ENCODE measurements at places on chromosomes 13 and 19.

DNA sequence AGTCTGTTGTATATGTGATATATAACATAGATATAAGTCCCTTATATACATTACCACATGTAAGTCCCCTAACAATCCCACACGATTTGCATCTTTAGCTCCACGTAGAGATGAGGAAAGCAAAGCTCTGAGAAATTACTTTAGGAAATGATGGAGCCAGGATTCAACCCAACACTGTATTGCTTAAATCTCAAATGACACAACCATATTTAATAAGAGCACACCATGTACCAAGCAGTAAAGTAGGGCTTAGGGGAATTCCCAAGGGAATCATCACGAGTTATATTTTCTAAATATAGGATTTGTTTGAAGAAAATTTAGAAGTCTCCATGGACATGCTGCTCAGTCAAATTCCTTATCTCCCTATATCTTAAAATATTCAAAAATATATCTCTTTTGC, 61.3 kb upstream of the POMP start:
- no peak for DNase-seq

DNA sequence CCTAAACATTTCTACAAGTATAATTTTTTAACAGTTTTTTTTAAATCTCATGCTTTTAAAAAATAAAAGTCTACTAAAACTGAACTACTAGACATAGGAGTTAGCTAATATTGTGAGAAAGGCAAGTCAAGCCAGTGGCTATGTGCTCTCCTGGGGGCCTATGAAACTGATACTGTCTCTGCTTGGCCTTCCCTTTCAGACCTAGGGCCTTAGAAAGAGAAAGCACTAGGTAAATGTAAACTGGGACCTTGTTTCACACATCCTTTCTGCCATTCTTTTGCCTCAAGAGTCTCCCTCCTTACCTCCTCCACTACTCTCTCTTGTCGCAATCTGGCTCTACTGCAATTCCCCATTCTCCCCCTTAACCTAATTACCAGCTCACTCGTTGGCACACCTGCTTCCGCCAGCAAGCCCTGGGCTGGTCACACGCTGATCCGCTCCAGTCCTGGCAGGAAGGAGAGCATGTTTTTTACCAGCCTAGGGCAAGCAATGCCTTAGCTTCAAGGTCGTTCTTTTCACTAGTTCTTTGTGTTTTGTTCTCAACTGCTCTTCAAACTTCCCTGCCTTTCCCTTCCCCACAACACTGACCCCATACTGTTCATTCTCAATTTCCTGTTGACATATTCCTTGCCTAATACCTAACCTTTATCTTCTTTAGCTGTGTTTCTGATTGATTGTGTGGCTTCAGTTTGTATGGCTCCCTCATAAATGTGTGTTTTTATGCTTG, 23.1 kb downstream of the TBC1D4 start:
- no peak for DNase-seq

GRCh38 chr19:28196961-28197360, 1016.0 kb downstream of the UQCRFS1 start:
- DNase-seq: no peak

- DNase-seq: no peak
Measured at GRCh38 chr13:99970651-99971575, 654 bp downstream of the ZIC5 start.

GRCh38 chr13:47890146-47890814, 110.8 kb downstream of the SUCLA2 start:
- no peak for DNase-seq

DNA sequence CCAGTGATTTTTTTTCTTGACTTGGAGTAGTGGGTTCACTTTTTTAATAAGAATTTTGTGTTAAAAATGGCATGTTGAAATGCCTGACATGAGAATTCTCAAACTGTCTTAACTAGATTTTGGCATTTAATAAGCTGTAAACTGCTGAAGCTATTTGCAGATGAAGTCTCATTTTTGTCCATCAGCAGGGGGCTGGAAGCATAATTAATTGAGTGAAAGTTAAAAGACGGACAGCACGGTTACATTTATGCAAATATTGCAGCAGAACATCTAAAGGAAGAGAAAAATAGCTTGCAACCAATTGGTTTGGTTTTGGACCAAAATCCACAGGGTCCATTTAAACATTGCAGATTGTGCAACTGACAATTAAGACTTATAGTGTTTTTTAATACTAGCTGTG, 837.3 kb upstream of the KLHL1 start:
- no peak for DNase-seq

DNA sequence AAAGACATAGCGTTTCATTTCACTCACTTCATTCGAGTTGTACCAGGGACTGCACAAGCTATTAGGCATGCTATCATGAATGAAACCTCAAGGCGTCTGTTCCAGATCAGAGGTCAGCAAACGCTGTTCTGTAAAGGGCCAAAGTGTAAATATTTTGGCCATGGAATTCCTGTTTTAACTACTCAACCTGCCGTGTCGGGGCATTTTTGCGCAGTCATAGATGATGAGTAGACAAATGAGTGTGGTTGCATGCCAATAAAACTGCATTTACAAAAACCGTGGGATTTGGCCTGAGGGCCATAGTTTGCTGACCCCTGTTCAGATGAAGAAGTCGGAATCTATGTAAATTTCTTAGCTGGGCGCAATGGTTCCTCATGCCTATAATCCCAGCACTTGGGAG, 6.5 kb downstream of the INSR start:
- no peak for DNase-seq

DNA sequence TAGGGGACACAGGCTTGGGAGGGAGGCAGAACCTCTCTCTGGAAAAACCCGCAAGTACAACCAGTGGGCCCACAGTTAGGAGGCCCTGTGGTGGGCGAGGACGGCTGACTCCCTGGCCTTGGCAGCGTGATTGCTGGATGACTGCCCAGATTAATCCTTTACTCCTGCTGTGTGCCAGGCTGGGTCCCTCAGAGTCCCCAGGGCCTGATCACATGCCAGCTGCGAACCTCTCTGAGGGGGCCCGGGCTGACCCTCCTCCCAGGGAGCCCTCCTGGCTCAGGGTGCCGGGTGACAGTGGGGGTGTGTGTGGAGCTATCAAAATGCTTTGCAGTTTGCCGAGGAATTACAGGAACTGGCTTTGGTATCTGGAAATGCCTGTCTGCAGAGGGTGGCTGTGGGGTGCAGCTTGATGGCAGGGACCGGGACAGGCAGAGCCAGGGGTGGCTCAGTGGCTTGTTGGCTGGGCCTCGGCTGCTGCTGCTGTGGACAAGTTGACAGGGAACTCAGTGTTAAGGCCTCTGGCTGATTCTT, 48.9 kb downstream of the DNM2 start:
- DNase-seq: no peak

DNA sequence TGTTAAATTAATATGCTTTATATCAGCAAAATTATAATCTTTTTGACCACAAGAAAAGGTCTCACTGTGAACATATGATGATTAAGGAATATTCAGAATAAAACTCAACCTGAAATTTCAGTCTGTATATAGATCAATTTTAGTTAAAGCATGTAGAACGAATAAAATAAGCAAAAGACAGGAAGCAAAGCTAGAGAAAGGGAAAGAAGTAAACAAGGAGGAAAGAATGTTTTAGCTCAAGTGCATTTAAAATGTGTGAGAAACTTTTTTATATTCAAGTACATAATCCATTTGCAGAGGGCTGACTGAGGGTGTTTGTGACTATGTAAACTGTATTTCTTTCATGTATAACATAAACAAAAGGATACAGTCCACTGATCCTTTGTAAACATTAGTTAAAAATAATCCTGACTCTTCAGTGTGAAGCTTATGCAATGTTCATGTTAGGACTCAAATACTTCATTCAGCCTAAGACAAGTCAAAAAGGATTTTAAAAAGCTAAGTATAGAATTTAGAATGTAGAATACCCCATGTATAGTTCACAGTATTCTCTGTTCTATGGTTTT, 472.1 kb downstream of the DIAPH3 start:
- DNase-seq: no peak

DNA sequence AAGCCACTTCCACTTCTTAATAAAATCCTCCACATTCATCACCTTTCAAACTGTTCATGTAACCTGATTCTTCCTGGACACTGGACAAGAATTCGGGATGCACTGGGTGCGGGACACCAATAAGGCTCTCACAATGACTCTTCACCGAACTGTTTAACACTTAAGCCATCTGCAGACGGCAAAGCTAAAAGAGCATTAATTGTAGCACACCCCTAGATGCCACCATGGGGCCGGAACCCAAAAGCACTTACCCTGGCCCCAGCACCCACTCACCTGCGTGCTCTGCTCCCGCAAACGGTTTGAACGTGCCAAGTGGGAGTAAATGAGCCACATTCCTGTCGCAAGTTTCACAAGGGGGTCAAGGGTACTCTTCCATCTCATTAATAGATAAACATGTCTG, 254.3 kb upstream of the PRR20A start:
- no peak for DNase-seq

DNA sequence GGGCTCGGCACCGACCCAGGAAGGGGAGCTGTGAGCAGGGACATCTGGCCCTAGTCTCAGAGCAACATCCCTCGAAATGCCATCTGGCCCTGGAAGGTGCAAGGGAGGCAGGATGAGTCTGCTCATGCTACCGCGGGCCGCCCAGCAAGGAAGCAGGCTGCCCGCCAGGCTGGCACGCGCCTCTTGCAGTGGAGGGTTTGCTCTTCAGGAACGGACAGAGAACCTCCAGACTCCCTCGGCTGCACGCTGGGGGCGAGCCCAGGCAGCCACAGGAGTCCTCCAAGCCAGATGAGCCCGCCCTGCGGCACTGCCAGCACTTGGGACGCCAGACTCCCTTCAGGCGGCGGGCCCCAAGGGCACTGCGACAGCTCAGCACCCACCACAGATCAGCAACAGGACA, 10.1 kb upstream of the ATP8B3 start:
- no peak for DNase-seq

DNA sequence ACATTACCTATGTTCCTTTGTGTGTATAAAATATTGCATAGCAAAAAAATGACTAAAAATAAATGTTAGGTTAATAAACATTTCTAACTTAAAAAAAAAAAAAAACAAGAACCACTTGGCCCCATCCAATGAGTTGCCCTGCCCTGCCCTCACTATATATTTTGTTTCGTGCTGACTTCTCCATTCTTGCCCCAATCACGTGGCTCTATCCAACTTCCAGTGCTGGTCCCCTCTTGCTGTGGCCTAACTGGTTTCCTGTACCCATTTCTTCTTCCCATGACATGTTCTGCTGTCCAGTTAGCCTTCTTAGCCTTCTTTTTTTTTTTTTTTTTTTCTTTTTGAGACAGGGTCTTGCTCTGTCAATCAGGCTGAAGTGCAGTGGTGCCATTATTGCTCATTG, 151.6 kb downstream of the FOXO1 start:
- DNase-seq: no peak

GRCh38 chr13:97068151-97068550, 73.9 kb upstream of the OXGR1 start:
- DNase-seq: no peak

DNA sequence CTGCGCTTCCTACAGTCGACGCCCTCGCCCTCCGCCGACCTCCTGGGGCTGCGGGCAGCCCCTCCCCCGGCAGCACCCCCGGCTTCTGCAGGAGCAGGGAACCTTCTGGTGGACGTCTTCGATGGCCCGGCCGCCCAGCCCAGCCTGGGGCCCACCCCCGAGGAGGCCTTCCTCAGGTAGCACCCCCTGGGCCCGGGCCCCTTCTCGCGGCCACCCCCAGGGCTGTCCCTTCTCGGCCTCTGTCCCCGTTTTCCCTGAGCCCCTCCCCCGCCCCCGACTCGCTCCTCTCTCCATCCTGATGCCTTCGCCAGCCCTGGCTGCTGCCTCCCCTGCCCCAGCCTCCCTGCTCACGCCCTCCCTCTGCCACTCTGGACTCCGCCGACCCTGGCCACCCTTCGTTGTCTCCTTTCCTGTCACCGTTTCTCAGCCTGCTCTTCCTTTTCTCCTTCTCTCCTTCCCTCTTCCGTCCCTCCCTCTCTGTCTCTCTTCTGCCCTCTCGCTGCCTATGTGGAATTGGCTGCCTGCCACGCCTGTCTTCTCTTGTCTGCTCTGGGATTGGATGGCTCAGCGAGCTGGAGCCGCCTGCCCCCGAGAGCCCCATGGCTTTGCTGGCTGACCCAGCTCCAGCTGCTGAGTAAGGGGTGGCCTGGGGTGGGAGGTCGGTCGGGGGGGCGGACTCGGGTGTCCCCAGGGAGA, 11.0 kb downstream of the FUZ start:
- DNase-seq: no peak

DNA sequence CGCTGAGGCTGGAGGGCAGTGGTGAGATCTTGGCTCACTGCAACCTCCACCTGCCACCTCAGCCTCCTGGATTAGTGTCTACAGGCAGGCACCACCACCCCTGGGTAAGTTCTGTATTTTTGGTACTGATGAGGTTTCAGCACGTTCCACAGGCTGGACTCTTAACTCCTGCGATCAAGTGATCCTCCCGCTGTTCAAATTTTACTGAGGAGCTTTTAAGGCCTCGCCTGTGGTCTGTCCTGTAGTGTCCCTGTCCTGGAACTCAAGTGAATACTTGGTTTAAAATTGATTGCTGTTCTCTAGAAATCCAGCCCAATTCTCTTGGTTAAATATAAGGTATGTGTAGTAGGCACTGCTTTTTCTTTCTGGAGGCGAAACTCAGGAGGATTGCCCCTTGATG, 65.2 kb downstream of the DPRX start:
- DNase-seq: no peak

- DNase-seq: no peak
Measured at GRCh38 chr13:44334751-44335150, 38.9 kb upstream of the SERP2 start.

DNA sequence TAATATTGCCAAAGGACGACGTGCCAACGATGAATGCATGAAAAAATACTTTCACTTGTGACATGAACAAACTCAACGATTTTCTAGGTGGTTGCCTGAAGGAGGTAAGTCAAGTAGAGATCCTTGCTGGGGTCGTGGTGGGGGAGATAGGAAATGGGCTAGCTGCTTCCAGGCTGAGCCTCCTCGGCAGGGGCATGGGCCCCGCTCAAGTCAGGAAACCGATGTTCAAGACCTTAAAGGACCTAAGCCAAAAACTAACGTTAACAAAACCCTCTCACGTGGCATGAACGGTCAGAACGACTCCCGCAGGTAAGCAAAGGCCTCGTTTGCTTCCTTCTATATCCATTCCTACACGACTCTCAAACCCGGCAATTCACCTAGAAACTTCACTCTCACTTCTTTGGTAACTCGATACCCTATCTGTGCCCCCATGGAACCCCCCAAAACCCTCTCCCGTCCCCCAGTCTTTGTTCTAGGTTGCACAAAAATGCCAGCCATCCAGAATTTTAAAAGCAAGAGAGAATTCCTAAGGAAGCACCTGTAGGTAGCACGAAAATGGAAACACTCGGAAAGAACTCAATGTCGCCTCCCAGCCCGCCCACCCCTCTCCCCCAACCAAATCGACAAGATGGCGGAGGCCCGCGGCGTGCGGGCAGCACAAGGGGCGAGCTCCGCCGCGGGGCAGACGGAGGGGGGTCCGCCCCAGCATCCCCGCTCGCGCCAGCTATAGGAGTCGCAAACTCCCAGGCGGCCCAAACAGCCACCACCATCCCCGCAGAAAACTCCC, 13.6 kb downstream of the ACP4 start:
- DNase-seq: peak; percentile 20

GRCh38 chr13:94058821-94059360, 420.6 kb downstream of the DCT start:
- no peak for DNase-seq

- no peak for DNase-seq
Measured at GRCh38 chr13:22210134-22210930, 539.5 kb downstream of the FGF9 start.
